Thoracic aorta (tissue), 2 donors: ENCODE measurements at places on chromosomes 16 and 17.

DNA sequence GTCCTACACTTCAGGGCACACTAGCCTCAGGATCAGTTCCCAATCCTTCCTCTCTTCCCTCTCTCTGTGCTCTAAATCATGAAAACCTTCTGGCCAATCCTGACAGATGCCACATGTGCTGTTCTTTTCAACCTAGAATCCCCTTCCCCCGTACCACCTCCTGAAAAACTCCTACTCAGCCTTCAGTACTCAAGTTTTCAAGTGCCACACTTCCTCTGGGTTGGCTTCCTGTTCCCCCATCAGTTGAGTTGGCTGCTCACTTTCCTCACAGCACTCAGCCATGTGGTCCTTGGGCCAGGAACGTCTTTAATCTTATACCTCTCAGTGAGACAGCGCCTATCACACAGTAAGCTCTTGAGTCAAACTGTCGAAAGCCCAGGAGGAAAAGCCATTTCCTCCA is 3.3 kb downstream of the ASPHD1 start:
- no peak for DNase-seq

DNA sequence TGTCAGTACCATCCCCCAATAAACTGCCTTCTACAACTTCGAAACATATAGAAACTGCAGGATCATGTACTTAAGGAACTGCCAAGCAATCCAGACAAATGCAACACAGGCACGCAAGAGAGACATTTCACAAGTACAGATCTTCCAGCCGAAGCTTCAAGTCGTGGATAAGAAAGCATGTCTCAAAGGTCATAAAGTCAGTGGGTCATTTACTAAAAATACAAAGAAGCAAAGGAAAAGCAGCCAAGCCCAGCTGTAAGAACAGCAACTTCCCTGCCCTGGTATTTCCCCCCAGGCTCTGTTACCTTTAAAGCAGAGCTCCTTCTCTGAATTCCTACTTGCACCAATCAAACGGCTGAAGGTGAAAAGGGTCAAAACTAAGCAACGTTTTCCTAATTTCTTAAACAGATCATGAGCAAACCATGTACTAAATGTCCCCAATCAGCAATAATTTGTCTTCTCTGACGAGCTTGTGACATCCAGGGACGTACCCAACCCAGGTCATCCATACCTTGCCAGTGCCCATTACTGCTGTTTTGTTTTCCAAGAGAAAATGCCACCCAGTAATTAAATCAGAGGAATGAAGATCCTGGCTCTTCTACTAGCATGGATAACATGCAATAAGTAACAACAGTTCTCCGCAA is 1.7 kb downstream of the AKTIP start:
- no peak for DNase-seq

DNA sequence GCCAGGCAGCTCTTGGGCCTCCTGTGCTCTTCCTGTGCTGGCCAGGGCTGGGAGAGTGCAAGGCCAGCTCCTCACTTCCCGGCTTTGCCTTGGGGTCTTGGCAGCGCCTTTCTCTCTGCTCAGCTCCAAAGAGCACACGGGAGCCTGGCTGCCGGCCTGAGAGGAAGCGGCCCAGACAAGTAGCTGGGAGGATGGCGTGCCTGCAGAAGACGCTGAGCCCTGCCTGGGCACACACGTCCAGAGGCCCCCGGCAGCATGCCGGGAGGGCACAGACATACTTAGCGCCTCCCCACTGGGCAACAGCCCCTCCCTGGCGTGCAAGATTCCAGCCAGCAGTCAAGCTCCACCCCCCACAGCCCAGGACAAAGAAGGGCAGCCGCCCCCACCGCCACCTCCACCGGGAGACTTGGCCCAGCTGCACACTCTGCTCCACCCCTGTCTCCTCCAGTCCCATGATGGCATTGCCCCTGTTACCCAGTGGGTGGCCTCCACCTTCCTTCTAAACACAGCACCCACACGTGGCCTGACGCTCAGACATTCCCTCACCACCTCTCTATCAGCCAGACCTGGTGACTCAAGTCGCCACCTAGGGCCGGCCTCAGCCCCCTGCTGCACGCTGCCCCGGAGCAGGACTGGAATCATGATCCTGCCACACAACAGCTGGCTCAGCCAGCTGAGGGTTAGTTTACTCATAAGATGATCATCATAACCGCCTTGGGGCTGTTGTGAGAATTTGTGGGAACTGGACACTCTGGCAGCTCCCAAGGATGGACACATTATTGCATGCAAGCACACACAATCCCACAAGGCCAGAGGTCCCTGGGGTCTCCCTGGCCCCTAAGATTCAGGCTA is 12.4 kb downstream of the SGCA start:
- peak; percentile 96 for DNase-seq

DNA sequence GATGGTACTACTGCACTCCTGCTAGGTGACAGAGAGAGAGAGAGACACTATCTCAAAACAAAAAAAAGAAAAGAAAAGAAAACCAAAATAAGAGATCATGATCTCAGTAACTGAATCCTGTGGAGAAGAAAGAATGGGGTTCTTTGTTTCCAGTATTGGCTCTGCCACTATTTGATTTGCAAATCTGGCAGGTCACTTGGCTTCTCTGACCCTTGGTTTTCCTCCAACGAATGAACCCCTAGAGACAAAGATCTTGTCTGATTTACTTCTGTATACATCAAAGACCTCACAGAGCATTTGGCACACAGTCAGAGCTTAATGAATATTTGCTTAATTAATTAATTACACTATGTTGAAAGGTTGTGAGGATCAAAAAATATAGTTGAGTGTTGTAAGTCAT is 47.9 kb upstream of the NLK start:
- DNase-seq, result no peak

GRCh38 chr17:40314584-40314956 is 5.6 kb downstream of the RARA start:
- DNase-seq, result peak; percentile 97

DNA sequence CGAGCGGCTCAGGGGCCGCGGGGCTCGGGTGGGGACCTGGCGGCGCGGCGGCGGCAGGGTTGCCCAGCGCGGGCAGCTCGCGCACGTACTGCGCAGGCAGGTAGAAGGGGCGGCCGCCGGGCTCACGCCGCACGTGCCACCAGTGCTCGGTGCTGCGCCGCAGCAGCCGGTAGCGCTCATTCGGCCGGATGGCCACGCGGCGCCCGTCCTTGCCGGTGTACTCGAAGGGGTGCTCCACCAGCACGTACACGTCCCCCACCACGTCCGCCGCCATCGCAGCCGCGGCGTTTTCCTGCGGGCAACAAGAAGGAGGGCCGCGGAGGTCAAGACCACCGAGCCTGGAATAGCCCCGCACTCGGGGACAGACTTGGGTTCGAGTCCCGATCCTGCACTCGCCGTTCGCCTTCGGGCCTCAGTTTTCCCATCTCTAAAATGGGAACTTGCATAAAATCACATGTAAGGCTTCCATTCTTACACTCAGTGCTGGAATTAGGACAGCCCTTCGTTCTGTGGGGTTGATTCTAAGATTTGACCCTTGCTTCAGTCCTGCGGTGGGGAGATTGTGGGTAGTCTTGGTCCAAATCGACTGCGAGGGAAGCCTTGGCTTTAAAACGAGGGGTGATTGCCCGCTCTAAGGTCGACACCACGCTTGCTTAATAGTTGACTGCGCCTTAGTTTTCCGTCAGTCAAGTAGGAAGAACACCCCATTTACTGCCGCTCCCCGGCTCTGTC is 2.5 kb downstream of the ARHGAP27 start:
- DNase-seq, result no peak

DNA sequence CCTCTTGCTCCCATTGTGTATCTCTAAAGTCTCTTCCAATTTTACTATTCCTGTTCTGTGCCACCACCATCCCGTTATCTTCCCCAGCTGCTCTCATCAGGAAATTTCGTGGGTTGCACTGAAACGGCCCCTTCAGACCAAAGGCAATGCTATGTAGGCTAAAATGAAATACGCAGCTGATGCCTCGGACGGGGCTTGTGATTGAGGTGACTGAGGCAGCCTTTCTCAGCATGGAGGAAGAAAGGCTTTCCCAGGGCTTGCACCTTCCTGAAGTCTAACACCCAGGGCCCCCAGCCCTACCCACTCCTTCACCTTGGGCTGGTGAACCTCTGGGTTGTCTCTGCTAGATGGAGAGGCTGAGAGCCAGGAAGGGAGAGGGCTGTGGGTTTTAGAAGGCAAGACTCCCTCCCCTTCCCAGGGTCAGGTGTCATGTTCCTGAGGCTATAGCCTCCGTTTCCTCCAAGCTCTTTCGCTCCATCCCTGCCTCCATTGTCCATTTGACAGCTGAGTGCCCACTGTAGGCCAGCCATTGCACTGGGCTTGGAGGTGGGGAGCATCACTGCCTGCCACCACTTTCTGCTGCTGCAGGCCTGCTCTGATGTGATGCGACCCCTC is 7.8 kb downstream of the CCDC200 start:
- no peak for DNase-seq

DNA sequence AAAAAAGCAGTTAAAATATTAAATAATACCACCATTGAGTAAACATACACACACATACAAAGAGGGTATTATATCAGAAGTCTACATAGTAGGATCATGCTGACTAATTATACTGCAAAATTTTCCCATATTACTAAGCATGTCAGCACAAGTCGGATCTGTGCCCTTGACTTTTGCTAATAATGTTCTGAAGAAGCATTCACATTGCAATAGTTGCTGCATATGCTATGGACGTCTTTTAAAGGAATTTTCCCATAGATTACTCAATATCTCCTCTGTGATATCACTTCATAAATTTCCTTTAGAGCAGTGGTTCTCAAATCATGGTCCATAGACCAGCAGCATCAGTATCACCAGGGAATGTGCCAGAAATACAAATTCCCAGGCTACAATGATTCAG is 110.9 kb upstream of the NUDT7 start:
- no peak for DNase-seq

DNA sequence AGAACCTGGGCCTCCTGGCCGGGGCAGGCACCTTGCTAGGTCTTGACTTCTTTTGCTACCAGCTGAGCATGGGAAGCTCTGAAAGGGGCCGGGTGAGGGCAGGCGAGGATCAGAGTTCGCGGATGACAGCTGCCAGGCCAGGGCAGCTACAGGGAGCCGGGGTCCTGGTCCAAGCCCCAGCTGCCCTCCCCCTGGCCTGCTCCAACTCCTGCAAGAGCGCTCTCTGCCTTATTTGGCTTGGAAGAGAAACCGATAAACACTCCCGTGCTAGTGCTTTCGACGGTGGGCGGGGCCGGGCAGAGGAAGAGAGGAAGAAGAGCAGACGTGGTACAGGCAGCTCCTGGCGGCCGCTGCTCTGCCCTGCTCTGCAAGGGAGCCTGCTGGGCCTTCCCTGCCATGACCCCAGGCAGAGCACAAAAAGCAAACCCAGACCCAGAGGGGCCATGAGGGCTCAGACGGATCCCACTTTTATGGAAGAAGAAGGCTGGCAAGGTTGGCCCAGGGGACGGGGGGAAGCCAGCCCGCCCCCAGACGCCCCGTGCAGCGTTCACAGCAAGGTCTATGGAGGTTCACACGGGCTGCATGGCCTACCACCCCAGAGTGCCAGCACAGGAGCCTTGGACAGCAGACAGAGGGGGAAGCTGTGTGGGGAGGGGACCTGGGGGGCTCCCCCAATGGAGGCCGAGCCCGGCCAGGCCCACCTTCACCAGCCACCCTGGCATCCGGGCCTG is 25.6 kb downstream of the PIEZO1 start:
- DNase-seq, result no peak

DNA sequence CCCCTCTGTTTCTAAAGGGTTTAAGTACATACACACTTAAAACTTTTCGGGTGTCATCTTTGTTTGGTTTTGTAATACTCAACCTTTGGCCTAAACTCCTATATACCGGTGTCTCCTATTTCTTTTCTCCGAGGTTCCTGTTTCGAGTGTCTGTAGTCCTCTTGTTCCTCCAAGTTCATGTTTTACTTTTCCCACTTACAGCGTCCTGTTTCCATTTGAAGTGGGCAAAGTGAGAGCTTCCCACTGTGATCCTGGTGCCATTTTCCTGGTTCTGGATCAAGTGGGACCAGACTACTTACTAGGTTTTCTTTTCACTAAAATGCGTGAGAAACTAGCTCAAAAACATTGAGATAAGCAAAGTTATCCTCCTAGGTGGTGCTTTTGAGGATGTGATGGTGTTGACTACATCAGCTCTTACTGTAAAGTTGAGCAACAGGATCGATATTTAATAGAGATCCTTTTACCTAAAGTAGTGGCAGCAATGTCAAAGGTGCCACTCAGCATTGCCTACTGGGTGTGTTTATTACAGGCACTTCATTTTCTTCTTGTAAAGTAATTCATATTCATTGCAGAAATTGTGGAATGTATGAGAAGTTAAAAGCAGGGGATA is 1.3 kb downstream of the PSMD3 start:
- no peak for DNase-seq

GRCh38 chr16:20301840-20302239 is 25.5 kb downstream of the GP2 start:
- no peak for DNase-seq

GRCh38 chr16:78116946-78117345 is 17.5 kb downstream of the WWOX start:
- no peak for DNase-seq

- DNase-seq, result peak; percentile 64
Observed at GRCh38 chr17:50547035-50547735, at the start of gene SPATA20. SPATA20 (plus strand) TSS chr17:50547174; CDS start chr17:50547209, 35 bp downstream.

GRCh38 chr17:40730970-40731369 is 24.2 kb downstream of the KRT25 start:
- no peak for DNase-seq

DNA sequence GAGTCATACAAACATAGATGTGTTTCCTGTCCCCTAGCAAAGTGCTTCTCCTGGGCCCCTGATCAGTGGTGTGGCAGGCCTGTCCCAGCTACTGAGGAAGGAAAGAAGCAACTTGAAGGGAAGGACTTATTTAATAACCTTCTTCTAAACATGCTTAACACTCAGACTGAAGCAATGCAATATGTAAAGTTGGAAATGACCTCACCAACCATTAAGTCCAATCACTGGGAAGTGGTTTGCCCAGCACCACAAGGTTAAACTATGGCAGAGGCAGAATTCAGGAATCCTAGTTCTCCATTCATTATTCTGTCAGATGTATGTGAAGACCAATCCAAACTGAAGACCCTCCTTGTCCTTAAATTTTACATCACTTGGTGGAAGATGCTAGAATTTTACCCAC is 39.1 kb downstream of the CENPV start:
- no peak for DNase-seq

DNA sequence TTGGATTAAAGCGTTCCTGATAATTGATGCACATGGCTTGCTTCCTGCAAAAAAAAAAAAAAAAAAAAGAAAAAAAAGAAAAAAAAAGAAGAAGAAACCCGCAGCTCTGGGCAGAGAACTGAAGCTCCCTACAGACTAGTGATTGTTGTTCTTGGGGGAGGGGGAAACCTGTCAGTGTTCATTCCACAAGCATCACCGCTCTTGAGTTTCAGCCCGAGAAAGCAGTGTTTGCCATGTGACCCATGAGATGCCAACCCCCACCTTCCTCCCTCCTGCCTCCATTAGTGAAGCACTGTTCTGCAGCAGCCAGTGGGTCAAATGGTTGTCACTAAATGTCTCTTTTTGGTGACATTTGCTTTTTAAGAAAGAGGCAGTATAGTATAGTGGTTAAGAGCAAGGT is 1.7 kb downstream of the USP43 start:
- no peak for DNase-seq

GRCh38 chr17:57915985-57916757 is 39.0 kb downstream of the CUEDC1 start:
- DNase-seq, result no peak
